ENCODE measurements at places on chromosomes 12 and 14.

DNA sequence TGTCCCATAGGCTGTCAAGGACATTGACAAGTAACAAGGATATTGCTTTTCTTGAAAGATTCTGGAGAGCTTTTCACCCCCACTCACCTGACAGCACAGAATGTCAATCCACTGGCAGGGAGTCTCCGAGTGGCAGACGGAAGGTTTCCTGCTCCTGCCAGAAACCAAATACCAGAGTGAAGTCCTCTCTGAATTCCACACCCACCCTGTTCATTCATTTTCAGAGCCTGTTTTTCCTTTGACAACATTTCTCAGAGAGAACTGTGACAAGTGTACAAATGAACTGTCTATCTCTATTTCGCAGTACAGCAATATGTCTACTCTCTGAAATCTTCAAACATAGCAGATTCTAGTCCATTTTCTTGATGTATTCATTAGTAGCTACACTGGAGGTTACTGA is 26.2 kb upstream of the BICD1 start:
- no peak for DNase-seq

DNA sequence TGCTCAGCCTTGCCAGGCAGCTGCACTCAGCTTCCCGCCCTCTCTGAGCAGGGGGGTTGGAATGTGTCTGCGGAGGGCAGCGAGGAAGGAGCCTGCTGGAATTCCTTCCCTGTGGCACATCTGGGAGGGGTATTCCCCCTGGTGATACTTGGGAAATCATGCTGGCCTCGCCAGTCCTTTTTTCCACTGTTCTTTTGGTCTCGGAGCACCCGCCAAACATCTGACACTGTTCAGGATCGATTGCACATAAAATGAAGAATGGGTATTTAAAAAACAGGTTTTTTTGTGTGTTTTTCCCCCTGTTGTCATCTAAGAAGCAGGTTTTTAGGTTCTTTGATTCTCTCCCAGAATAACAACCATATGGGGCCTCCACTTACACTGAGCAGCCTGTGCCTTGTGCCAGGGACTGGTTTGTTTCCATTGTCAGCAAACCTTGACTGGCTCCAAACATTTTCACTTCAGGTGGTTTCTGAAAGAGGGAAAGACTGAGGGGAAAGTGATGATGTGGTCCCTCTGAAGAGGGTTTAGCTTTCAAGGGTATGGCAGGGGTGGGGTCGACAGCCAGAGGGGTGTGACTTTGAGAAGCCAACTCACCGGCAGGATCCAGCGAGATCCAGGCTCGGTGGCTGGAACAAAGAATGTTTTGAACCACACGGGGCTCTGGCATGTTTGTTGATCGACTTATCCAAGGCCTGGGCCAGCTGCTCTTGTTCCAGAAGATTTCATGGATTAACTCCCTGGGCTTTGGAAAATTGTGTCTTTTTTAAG is 215.1 kb downstream of the CACNA1C start:
- DNase-seq, result peak; percentile 48

DNA sequence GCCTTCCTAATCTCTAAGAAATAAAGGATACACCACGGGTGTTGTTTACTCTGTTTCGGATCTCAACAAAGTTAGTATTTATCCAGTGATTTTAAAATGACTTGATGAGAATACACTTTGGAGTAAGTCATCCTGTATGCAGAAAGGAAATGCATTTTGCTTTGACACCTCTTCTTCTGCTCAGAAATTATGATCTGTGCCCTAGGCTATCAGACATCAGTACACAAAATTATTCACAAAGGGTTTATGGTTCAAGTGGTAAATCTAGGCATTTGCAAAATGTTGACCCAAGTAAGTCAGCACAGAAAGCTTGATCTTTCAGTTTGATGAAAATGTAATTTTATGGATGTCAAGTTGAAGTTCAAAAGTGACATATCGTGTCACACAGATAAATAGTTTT is 248.5 kb downstream of the ATP23 start:
- DNase-seq, result no peak

DNA sequence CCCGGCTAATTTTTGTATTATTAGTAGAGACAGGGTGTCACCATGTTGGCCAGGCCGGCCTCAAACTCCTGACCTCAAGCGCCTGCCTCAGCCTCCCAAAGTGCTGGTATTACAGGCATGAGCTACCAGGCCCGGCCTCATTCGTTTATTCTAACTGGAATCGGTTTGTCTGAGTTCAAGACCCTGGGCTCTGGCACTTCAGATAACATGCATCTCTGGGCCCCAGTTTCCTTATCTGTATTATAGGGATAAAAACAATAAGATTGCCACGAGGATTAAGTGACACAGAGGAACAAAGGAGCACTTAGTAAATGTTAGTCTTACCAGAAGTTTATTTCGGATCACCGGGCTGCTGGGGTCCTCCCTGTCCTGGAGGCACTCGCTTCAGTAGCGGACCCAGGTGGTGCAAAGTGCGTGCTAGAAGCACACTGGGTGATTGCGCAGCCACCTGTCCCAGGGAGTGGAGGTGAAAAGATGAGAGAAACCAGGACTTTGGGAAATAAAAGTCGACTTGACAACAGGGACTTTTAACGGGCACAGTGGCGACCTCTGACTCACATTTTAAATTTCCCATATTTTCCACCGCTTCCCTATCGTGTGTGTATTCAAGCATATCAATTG is 37.5 kb downstream of the ACACB start:
- DNase-seq, result no peak
